Activated CD4-positive, alpha-beta T cell treated with anti-CD3 and anti-CD28 coated beads, Interleukin-2, amount 10 ng/mL, durations not matched to agents 7 days and 5 days (primary cell): ENCODE measurements at places on chromosomes 16 and 17. TPM values are rescaled to one million over a fixed set of nuclear protein-coding genes. Genes with fewer than 3 reads are reported as not detected.

GRCh38 chr16:89304941-89305705 lies 87.6 kb downstream of the ZNF778 start:
- H3K36me3 ChIP-seq: peaks cover 45% of the 10 kb centered on the region
- no peak for DNase-seq
- peak overlapping the region; percentile 58 for H3K27ac ChIP-seq
- no peaks in the 10 kb centered on the region for H3K27me3 ChIP-seq

Gene CACNG4
- not detected for total RNA-seq

Gene POLR2C
- total RNA-seq: 55.0 TPM

Gene TPSD1
- not detected for total RNA-seq

DNA sequence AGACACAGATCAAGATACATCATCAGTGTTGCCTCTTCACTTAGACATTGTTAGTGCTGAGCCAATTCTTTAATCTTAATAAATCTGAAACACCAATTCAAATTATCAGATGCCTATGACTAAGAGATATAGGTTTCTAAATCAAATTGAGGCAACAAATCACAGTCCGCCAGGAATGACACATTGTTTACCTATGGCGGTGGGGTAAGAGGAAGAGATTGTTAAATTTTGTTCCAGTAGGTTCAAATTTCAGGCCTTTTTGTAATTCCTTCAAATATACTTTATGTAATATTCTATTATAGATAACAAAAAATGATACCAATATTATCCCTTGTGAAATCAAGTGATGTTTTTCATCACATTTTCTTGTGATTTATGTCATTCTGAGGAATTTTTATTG lies 145.9 kb downstream of the CDH8 start:
- DNase-seq: no peak
- no peak overlapping the region for H3K27ac ChIP-seq
- no peaks in the 10 kb centered on the region for H3K36me3 ChIP-seq
- H3K4me1 ChIP-seq: no peaks in the 10 kb centered on the region

DNA sequence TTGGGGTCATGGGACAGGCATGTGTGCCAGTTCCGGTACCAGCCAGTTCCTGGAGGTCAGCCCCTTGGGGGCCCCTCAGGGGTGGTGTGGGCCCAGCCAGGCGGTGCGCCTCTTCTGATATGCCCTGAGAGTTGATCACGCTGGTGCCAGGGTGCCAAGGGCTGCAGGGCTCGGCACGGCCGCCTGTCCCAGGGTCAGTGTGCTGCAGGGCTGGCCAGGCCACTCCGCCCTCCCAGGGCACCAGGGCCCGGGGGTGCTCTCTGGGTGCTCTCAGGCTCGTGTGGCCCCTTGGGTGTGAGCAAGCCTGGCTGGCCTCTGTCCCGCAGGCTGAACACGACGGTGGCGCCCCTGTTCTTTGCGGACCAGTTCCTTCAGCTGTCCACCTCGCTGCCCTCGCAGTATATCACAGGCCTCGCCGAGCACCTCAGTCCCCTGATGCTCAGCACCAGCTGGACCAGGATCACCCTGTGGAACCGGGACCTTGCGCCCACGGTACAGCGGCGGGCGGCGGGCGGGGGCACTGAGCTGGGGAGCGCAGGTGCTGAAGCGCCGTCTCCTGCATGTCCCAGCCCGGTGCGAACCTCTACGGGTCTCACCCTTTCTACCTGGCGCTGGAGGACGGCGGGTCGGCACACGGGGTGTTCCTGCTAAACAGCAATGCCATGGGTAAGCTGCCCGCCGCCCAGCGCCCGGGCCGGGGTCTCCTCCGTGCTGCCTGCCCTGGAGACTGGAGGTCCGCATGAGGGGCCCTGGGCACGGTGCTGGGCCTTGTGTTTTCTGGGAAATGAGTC lies 6.0 kb downstream of the GAA start:
- H3K27me3 ChIP-seq: no peaks in the 10 kb centered on the region
- H3K4me3 ChIP-seq: no peak overlapping the region

- H3K4me1 ChIP-seq: peaks cover 29% of the 10 kb centered on the region
- H3K36me3 ChIP-seq: peaks cover 12% of the 10 kb centered on the region
- peak overlapping the region; percentile 85 for H3K27ac ChIP-seq
These were observed 93.9 kb upstream of the FA2H start for GRCh38 chr16:74868501-74868900.

DNA sequence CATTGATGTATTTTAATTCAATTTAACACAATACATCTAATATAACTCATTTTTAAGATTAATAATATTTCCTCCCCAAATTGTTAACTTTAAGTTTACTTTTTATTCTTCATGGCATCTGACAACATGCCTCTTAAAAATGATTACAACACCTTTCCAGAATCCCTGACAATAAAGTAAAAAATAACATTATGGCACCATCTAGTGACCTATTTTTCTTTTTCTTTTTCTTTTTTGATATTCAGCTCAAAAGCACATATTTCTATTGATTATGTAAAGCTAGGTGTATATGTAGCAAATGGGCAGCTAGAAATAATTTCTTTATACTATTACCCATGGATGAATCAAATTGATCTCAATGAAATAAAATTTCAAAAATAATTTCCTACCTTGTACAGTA lies 834.3 kb upstream of the CDH8 start:
- H3K4me1 ChIP-seq: no peaks in the 10 kb centered on the region
- H3K36me3 ChIP-seq: no peaks in the 10 kb centered on the region
- H3K27ac ChIP-seq: no peak overlapping the region
- DNase-seq: no peak

GRCh38 chr16:53743149-53743566 lies 39.2 kb downstream of the FTO start:
- H3K27ac ChIP-seq: no peak overlapping the region
- H3K4me1 ChIP-seq: peaks cover 22% of the 10 kb centered on the region
- H3K36me3 ChIP-seq: no peaks in the 10 kb centered on the region
- peak; percentile 24 for DNase-seq
- no peak overlapping the region for H3K4me3 ChIP-seq

Gene ITGAX
- total RNA-seq: 2.9 TPM

Gene CA4
- total RNA-seq: not detected

GRCh38 chr17:50187394-50187725 lies 14.1 kb downstream of the COL1A1 start:
- no peak for DNase-seq
- no peaks in the 10 kb centered on the region for H3K36me3 ChIP-seq
- peaks cover 19% of the 10 kb centered on the region for H3K4me1 ChIP-seq
- no peaks in the 10 kb centered on the region for H3K27me3 ChIP-seq
- no peak overlapping the region for H3K27ac ChIP-seq

GRCh38 chr17:17495536-17496188 lies 533 bp downstream of the RASD1 start:
- peaks cover 18% of the 10 kb centered on the region for H3K36me3 ChIP-seq
- H3K4me1 ChIP-seq: peaks cover 13% of the 10 kb centered on the region
- H3K27me3 ChIP-seq: peaks cover 20% of the 10 kb centered on the region

DNA sequence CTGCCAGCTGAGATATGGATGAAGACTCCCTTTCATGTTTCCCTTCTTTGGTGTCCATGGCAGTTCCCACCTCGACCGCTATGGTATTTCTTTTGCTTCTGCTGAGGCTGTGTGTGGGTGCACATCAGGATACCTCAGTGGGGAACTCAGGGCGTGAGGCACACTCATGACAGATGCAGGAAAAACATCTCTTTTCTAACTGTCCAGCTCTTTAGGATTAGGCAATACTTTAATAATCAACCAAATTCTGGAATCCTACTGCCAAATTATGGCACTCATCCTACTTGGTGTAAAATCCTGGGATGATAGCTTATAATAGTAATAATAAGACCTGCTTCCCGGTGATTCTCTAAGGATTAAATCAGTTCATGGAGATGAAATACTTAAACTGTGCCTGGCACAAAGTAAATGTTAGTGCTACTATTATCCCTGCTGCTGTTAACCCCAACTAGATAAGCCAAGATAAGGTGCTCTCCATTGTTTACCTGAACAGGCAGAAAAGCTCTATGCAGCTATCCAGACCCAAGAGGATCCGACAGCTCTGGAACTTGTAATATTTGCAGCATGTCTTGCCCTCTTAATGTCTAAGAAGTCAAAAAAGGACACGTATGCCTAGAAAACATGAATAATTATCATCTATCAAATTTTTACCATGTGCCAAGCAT lies 543.3 kb downstream of the WWOX start:
- no peak overlapping the region for H3K4me3 ChIP-seq
- no peak for DNase-seq
- H3K27me3 ChIP-seq: peaks cover 5% of the 10 kb centered on the region
- no peak overlapping the region for H3K27ac ChIP-seq

- H3K27ac ChIP-seq: no peak overlapping the region
- no peak overlapping the region for H3K4me3 ChIP-seq
- peaks cover 59% of the 10 kb centered on the region for H3K27me3 ChIP-seq
- no peaks in the 10 kb centered on the region for H3K36me3 ChIP-seq
- peaks cover 25% of the 10 kb centered on the region for H3K4me1 ChIP-seq
These were observed 1.7 kb upstream of the COL1A1 start for GRCh38 chr17:50203086-50203485.

GRCh38 chr17:78925234-78925633 lies at the start of gene TIMP2:
Gene TIMP2, minus strand, starts transcription at chr17:78925387. Its CDS starts 299 bp downstream, at chr17:78925088.
- H3K4me1 ChIP-seq: peaks cover 17% of the 10 kb centered on the region
- H3K4me3 ChIP-seq: peak within 1 kb of the TSS; percentile 66
- peak; percentile 71 for DNase-seq
- no peaks in the 10 kb centered on the region for H3K36me3 ChIP-seq
- peaks cover 26% of the 10 kb centered on the region for H3K27me3 ChIP-seq
- peak within 1 kb of the TSS; percentile 57 for H3K27ac ChIP-seq

GRCh38 chr17:57203040-57203439 lies 53.3 kb upstream of the MSI2 start:
- no peak overlapping the region for H3K27ac ChIP-seq
- no peak overlapping the region for H3K4me3 ChIP-seq

DNA sequence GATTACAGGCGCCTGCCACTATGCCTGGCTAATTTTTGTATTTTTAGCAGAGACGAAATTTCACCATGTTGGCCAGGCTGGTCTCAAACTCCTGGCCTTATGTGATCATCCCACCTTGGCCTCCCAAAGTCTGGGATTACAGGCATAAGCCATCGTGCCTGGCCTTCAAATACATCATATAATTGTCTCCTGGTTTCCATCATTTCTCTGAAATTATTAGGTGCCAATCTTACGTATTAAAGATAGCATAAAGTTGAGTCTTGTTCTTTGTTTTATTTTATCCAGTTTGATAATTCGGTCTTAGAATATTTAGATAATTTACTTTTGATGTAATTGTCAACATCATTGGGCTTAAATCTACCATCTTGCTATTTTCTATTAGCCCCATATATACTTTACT lies 32.8 kb upstream of the TMEM92 start:
- H3K27me3 ChIP-seq: peaks cover 37% of the 10 kb centered on the region
- no peaks in the 10 kb centered on the region for H3K4me1 ChIP-seq
- DNase-seq: no peak
- H3K36me3 ChIP-seq: no peaks in the 10 kb centered on the region
- H3K4me3 ChIP-seq: no peak overlapping the region
- no peak overlapping the region for H3K27ac ChIP-seq
